H1 (cell line): ENCODE measurements at places on chromosomes 12 and 14.
A peak's percentile ranks its signal among the peaks of the same experiment; 100 is the strongest.

GRCh38 chr12:6620137-6620884 is 13.1 kb upstream of the CHD4 start:
- peak; percentile 80 for DNase-seq

GRCh38 chr12:15555446-15555845 is 233.1 kb downstream of the PTPRO start:
- DNase-seq, result no peak

- DNase-seq, result no peak
Measured at GRCh38 chr12:2080604-2081003, 27.8 kb downstream of the CACNA1C start.

- DNase-seq, result no peak
Measured at GRCh38 chr14:31405106-31405505, 15.2 kb downstream of the HEATR5A start.

GRCh38 chr14:50688875-50689274 is 20.8 kb upstream of the SAV1 start:
- DNase-seq, result no peak

DNA sequence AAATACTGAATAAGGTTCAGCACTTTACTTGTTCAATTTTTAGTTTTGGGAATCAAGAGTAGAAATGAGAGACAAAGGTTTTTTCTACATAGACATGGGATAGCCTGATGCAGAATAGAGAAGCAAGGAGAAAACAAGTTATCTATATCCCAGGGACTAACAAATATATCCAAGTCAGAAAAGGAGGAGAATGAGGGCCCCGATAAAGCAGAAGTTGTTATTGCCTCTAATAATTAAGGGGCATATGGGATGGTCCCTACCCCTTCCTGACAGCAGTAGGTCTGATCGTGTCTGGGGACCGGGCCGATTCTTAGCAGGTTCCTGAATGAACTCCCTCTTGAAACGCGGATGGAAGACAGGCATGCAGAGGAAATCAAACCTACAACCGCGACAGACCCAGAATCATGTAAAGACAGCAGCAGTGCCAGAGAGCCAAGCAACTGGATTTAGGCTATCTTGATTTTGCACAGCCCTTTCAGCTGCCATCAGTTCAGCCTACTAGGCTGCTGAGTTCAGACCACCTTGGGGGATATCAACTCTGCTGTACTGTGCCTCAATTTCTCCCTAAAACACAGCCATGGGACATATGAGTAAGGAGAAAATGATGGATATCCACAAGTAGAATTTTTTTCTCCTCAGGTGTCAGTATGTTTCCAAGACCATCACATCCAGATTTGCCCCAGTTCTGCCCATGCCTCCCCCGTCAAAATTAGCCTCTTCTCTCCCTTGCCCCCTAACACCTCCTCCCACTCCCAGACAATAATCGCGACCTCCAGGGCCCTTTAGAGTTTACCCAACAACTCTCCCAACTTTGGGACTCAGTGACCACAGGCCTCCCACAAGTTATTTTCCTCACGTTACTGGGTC is 706 bp downstream of the PRMT5 start:
- no peak for DNase-seq

DNA sequence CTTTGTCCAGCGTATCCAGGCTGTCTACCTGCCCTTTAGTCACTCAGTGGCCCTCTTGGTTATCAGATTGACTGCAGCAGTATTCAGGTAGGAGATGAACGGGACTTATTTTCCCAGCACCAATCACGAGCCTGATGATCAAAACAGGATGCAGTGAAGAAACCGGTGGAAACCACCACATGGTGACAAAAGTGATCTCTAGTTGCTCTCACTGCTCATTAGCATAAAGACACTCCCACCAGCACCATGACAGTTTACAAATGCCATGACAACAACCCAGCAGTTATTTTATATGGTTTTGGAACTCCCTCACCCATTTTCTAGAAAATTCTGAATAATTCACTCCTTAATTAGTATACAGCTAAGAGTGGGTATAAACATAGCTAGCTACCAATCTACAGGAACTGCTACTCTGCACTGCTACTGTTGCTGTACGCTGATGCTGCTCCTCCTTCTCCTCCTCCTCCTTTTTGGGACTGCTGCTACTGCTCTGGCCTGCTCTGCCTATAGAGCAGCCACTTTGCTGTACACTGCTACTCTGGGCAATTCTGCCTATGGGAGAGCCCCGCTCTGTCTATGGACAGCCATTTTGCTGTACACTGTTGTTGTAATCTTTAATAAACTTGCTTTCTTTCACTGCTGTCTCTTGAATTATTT is 142.5 kb upstream of the SSTR1 start:
- DNase-seq, result no peak

GRCh38 chr12:115336506-115336905 is 652.5 kb upstream of the TBX3 start:
- DNase-seq, result no peak

- no peak for DNase-seq
Measured at GRCh38 chr12:12210416-12210815, 56.4 kb downstream of the LRP6 start.

DNA sequence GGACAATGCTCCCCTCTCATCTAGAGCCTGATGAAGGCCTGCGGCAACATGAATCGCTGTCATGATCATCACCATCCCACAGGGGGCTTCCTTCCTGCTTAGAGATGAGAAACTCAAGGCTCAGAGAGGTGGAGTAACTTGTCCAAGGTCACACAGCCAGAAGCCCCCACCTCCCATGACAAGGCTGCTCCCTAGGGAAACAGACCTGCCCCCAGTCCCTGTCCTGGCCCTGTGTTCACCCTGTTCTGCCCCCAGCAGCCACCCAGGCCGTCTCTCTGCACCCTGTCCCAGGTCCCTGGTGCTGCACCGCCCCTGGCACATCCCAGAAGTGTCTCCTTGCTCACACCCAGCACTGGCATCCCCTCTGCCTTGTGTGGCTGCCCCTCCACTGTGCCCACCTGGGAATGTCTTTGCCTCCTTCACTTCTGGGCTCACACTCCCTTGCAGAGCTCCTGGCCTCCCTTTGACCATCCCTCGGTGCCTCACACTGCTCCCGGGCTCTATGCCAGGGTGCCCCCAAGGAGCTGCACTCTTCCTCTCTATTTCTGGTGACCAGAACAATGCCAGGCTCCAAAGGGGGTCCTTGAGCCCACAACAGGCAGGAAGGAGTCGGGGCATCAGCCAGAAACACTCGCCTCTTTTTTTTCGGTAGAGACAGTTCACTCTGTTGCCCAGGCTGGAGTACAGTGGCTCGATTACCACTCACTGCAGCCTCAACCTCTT is 70.5 kb downstream of the BCL11B start:
- DNase-seq, result no peak

- no peak for DNase-seq
Measured at GRCh38 chr12:92404921-92405320, 259.3 kb upstream of the BTG1 start.

DNA sequence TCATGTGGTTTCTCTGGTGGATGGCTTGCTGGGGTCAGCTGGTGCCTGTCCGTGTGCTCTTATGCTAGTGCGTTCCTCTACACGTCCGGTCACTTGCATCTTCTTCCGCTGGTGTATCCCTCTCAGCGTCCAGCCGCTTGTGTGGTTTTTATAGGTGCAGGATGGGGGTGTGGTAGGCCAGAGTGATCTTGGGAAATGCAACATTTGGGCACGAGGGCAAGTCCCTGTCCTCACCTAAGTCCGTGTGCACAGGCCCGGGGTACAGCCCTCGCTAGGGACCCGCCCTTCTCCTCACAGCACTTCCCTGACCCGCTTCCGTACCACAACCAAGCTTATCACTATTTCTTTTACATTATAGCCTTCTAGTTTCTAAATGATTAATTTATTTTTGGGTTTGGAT is 17.3 kb downstream of the RERGL start:
- no peak for DNase-seq

DNA sequence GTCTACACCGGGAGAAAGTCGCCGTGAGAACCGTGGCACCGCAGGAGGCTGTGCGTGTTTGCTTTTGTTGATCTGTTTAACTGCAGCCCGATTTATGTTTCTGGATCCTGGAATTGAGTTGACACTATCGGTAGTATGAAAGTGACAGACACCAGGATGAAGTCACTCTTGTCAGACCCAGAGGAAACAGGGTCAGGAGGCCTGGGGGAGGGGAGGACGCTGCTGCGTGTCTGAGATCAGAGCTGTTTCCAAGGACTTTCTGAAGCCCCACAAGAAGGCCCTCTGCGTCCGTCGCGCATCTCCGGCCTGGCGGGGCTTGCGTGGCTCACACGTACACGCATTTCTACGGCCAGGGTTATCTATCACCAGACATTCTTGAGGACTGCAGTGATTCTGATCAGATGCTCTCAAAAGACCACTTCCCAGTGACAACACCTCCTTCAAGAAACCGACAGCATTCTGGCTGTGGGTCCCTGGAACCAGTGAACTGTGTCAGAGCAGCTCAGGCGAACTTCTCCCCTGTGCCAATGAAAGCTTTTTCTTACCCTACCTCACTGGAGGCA is 263.4 kb downstream of the ADGRD1 start:
- DNase-seq, result no peak

GRCh38 chr14:29705801-29706200 is 221.8 kb downstream of the PRKD1 start:
- DNase-seq, result no peak

GRCh38 chr14:103130965-103131364 is 7.7 kb downstream of the TNFAIP2 start:
- DNase-seq, result no peak
